Activated naive CD4-positive, alpha-beta T cell treated with anti-CD3 and anti-CD28 coated beads, Interleukin-2, amount 50 U/mL, for 16 hours (primary cell): ENCODE measurements at places on chromosomes 6 and 20.

GRCh38 chr6:134035823-134036296 lies 16.6 kb downstream of the SLC2A12 start:
- no peak for DNase-seq

DNA sequence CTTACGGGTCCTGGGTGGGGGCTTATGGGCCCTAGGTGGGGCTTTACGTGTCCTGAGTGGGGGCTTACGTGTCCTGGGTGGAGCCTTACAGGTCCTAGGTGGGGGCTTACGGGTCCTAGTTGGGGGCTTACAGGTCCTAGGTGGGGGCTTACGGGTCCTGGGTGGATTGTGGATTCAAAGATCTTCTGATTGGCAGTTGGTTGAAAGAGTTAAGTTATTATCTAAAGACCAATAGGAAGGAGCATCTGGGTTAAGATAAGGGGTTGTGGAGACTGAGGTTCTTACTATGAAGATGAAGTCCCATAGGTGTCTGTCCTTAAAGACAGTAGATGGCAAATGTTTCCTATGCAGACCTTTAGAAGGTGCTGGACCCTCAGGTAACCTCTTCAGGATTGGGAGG lies 8.4 kb upstream of the BIRC7 start:
- DNase-seq = no peak

DNA sequence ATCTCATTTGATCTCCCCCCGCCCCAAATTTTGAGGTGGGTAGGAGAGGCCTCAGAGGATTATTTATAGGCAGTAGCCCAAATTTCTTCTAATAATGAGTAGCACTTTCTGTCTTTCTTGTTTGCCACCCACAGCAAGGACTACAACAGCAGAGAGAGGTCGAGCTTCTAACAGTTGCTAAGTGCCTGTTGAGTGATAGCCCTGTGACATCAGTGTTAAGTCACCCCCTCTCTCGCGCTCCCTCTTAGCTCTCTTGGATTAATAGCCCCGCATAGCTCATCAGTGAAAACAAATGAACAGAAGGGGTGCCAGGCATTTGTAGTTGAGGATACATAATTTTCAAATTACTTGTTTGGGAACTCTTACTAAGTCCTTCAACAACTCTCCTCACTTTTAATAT lies 3.5 kb downstream of the ANKRD60 start:
- DNase-seq = no peak

- DNase-seq = no peak
Measured at GRCh38 chr6:96196633-96197032, 180.9 kb downstream of the FUT9 start.

- no peak for DNase-seq
Measured at GRCh38 chr6:44452725-44453124, 65.2 kb downstream of the CDC5L start.

DNA sequence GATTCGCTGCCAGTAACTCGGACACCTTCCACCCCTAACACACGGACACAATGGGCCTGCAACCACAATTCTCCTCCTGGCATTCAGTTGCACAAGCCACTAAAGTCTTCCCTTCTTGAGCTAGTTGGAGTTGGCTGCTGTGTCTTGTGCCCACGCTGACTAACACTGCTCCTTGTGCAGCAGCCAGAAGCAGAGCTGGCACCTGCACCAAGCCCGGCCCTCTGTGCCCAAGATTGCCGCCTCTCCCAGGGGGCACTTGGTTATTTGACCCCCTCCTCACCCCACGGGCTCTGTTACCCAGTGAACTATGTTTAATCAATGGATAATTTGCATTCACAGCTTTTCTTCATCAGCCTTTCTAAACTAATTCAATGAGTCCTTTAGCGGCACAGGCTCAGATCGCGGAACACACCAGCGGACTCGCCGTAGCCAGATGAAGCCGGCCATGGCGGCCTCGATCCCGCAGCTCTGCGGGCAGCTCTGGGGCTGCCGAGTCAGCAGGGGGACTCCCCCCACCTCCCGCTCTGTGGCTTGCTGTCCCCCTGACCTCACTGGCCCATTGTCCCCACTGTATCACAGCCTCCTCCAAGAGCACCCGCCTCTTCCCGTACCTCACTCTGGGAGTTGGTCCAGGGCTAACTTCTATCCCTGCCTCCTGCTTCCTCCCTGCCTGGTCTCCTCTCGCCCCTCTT lies 94.8 kb upstream of the AFDN start:
- no peak for DNase-seq

GRCh38 chr20:13953227-13953626 lies 37.2 kb downstream of the SEL1L2 start:
- no peak for DNase-seq

GRCh38 chr6:33251395-33252012 lies 20.2 kb downstream of the VPS52 start:
- DNase-seq = no peak

- DNase-seq = no peak
Measured at GRCh38 chr6:24157886-24158285, 31.9 kb downstream of the NRSN1 start.

- DNase-seq = peak; percentile 21
Measured at GRCh38 chr6:42963855-42964605, 3.5 kb downstream of the GNMT start.

GRCh38 chr6:80316686-80317231 lies 210.3 kb downstream of the BCKDHB start:
- no peak for DNase-seq

GRCh38 chr6:47004463-47004862 lies 37.7 kb downstream of the ADGRF1 start:
- DNase-seq = no peak

- DNase-seq = no peak
Measured at GRCh38 chr6:39558591-39559190, 166.5 kb downstream of the KIF6 start.

DNA sequence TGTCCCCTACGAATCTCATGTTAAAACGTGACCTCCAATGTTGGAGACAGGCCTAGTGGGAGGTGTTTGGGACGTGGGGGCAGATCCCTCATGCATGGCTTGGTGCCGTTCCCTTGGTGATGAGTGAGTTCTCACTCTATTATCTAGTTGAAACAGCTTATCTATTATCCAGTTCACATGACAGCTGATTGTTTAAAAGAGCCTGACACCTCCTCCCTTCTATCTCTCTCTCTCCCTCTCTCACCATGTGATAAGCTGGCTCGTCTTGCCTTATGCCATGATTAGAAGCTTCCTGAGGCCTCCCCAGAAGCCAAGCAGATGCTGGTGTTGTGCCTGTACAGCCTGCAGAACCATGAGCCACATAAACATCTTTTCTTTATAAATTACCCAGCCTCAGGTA lies 32.9 kb upstream of the RIPK1 start:
- DNase-seq = no peak

DNA sequence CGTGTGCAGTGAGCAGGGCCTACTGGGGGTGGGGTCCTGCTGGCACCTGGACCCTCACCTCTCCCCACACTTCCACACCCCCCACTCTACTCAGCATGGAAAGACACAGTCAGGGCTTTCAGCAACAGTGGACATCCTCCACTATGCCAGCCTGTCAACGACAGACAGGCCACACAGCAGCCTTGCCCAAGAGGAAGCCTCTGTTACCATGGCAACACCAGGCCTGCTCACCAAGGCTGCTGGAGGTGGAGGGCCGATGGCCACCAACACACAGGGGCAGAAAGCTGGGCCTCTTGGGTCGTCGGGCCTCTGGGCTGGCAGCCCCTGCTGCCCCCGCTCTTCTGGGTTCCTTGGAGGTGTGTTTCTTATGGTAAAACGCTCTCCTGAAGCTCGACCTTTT lies 13.6 kb downstream of the BNIP5 start:
- no peak for DNase-seq

- DNase-seq = peak; percentile 2
Measured at GRCh38 chr20:61755971-61756845, 309.5 kb downstream of the TAF4 start.

DNA sequence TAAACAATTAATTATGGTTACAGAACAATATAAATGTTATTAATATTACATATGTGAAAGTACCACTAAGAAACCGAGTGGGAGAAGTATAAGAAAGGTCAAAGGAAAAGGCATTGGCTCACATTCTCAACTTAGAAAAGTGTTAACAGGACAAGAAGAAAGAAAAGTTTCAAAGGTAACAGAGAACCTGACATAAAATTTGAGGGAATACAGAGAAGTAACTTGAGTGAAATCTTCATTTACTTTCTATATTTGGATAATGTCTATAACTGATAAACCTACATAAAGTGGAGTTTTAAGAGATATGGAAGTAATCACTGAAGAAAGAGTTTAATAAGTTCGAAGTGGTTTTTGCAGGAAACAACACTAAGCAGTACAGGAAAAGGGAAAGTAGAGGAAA lies 30.1 kb downstream of the REPS1 start:
- DNase-seq = no peak

- no peak for DNase-seq
Measured at GRCh38 chr6:113048741-113049140, 701.6 kb downstream of the RFPL4B start.

DNA sequence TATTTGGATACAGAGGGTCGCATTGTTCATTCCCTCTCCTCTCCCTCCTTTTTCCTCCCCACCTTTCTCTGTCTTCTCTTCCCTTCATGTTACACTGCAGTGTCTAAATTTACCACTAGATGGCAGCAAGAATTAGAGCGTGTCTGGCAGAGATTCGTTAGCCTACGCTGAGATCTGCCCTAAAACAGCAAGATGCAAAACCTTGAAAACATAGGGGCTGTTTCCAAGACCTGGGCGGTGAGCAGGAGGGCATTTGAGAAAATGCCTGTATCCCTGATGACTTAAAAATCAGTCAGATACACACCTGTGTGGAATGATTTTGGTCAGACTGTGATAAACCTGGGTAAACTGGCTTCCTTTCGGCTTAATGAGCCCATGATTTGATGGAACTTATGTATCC lies 101.5 kb upstream of the ISM1 start:
- peak; percentile 18 for DNase-seq

DNA sequence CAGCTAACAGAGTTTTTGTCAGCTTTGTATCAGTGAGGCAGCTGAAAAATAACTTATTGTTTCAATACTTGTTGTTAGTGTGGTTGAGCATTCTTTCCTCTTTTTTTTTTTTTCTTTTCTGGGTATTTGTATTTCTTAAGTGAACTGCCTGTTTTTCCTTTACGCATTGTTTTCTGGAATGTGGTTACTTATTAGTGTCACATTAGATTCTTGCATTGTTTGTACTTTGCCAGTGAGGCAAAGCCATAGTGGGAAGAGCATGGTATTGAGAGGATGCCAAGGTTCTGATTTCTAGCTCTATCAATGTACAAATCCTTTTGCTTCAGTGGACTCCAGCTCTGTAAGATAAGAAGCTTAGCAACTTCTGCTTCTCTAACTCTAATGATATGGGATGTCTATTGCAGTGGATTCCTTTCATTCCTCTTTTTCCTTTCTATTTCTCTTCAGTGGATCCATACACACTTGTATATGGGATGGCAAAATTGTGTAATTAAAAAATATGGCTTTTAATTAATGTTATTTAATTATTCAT lies 3.9 kb downstream of the CDKAL1 start:
- no peak for DNase-seq

DNA sequence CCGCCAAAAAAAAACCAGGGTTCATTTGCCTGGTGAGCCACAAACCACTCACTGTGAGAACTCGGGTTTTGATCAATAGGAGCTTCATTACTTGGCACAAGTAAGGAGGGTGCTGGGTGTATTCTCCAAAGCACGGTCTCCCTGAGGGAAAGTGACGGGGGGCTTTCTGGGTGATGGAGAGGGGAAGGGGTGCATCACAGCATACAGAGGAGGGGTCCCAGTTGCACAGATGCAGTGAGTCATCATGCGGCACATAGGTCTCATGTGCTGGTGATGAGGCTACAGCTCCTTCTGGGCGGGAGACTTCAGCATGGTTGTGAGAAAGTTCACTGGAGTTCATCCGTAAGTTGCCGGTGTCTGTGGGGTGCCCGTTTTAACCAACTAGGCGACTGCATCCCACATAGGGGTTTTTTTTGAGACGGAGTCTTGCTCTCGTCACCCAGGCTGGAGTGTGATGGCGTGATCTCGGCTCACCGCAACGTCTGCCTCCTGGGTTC lies 36.2 kb downstream of the SUN5 start:
- DNase-seq = peak; percentile 50

DNA sequence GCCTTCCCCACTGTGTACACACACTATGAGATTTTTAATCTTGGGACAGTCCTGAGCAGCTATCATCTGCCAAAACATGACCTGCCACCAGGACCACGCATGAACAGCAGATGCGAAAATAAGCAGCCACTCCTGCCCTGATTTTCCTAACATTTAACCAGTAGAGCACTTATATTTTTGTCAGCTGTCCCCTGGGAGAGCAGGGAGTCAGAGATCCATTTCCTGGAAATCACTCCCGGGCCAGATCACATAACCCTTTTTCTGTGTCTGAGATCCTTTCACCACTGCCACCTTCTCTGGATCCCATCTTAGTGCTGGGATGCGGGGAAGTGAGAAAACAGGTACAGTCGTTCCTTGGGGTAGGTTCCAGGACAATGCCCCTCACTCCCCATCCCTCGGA lies 5.7 kb downstream of the SDCBP2 start:
- no peak for DNase-seq

DNA sequence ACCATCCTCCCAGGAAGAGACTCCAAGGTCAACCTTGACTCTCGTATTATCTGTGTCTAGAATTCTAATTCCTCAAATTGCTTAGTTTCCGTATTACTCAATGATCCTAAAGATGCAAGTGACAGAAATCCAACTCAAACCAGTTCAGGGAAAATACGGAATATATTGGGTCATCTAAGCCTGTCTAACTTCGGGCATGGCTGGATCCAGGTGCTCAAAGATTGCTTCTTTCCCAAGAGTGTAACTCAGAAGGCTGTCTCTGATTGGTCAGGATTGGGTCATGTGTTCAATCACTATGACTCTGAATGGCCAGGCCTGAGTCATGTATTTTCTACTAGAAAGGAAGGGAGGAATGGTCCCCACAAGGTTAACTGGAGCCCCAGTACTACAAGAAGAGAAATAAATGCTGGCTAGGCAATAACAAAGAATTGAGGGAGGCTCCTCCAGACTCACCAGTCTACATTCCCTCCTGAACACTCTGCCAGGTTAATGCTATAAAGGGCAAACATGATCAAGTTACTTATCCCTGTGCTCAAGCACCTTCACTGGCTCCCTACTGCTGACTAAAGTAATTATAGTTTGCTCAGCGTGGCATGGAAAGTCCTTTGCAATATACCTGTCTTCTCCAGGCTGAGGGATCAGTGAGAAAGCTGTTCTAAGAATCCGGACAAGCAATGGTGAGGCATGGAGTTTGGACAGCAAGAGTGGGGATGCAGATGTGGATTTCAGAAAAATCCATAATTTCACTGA lies 15.4 kb upstream of the PREX1 start:
- no peak for DNase-seq

GRCh38 chr6:73418081-73418741 lies 23.6 kb downstream of the DDX43 start:
- no peak for DNase-seq

- DNase-seq = no peak
Measured at GRCh38 chr20:25308083-25308491, 60.2 kb downstream of the PYGB start.
